Stimulated activated CD8-positive, alpha-beta memory T cell treated with anti-CD3 and anti-CD28 coated beads, Interleukin-2, amount 100 ng/mL, for 48 hours (primary cell): ENCODE measurements at places on chromosomes 3 and 15.
A peak's percentile ranks its signal among the peaks of the same experiment; 100 is the strongest.

- DNase-seq, result peak; percentile 0
These were observed 148.1 kb downstream of the NEK11 start for GRCh38 chr3:131174752-131175151.

GRCh38 chr15:72058585-72058984, 59.4 kb downstream of the MYO9A start:
- no peak for DNase-seq

GRCh38 chr3:187777331-187777941, 32.2 kb upstream of the BCL6 start:
- DNase-seq, result no peak

DNA sequence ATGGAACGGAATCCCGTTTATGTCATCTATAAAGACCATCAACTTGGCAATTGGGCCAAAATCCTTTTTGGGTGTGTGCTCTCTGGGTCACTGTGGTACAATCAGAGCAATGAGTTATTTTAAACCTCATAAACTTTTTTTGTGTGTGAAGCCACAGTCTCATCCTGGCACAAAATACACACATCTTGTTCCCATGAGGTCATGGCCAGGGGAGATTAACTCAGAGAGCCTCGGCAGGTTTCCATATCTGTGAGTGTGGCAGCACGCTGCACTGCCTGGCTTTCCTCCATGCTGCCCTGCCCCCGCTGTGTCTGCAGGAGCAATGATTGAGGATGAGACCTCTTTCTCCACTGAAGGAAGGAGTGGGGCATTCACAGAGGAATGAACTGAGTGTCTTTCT, 54.0 kb upstream of the DLG1 start:
- DNase-seq, result no peak

DNA sequence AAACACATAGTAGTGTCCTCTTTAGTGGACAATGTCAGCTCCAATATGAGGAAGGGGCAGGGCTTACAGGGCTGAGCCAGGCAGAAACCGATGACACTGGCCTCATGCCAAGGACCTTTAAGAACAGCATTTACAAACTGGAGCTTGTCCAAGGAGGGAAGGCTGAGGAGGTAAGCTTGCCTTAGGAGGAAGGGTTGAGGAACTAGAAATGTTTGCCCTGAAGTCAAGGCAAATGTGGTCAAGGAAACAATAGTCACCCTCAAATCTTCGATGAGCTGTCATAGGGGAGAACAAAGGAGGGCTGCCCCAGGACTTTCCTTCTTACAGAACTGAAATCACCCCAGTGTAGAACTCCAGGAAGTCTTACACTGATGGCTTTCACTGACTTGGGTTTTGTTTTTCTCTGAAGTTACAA, 136.4 kb downstream of the LIPC start:
- DNase-seq, result no peak

- no peak for DNase-seq
These were observed 5.8 kb upstream of the DIS3L start for GRCh38 chr15:66287461-66288057.

- no peak for DNase-seq
These were observed 174.2 kb upstream of the ATP10A start for GRCh38 chr15:26037369-26037768.

DNA sequence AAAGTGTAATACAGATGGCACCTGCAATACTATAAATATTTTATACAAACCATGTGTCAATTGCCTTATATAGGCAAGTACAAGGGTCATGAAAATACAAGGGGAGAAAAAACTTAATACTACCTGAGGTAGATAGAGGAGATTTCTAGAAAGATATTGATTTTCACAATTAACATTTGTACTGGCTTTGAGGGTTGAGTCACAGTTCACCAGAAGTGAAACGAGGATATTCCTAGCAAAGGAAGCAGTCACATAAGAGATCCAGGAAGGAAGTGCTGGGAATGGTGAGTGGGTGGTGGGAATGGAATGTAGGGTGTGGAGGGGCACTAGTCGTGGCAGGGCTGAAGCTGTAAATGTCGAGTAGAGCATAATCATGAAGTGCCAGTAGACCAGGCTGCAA, 108.7 kb downstream of the P2RY1 start:
- no peak for DNase-seq

DNA sequence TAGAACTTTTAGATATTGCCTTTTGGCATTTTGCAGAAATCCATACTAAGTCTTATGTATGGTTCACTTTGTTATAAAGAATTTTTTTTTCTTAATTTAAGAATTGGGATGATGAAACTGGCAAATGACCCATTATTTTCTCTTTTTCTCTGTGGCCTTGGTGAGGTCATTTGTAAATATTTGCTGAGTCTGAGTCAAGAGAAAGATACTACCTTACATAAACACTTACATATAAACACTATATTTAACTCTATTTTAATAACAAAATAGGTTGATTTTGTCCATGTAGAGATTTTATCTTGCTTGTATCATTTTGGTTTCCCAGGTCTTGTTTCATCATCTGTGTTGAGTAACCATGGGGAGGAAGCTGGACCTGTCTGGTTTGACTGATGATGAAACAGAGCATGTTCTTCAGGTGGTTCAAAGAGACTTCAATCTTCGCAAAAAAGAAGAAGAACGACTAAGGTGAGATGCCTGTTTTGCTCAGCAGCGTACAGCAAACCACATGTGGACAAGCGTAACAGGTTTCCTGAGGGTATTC, 91.1 kb downstream of the MYRIP start:
- DNase-seq, result no peak

GRCh38 chr15:26572602-26573350, 200.1 kb downstream of the GABRB3 start:
- no peak for DNase-seq

- DNase-seq, result peak; percentile 83
These were observed 108.1 kb downstream of the KLF13 start for GRCh38 chr15:31434588-31435260.

DNA sequence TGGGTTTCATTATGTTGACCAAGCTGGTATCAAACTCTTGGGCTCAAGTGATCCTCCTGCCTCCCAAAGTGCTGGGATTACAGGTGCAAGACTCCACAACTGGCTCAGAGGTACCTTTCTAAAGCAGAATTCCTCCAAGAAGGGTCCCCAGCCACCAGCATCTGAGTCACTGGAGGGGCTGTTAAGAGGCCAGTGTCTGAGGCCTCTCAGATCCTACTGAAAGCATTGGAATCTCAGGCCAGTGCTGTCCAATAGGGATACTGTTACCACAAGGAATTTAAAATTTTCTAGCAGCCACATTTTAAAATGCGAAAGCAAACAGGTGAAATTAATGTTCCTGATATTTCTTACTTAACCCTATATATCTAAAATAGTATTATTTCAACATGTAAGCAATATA, 1.3 kb downstream of the CAV3 start:
- DNase-seq, result no peak

DNA sequence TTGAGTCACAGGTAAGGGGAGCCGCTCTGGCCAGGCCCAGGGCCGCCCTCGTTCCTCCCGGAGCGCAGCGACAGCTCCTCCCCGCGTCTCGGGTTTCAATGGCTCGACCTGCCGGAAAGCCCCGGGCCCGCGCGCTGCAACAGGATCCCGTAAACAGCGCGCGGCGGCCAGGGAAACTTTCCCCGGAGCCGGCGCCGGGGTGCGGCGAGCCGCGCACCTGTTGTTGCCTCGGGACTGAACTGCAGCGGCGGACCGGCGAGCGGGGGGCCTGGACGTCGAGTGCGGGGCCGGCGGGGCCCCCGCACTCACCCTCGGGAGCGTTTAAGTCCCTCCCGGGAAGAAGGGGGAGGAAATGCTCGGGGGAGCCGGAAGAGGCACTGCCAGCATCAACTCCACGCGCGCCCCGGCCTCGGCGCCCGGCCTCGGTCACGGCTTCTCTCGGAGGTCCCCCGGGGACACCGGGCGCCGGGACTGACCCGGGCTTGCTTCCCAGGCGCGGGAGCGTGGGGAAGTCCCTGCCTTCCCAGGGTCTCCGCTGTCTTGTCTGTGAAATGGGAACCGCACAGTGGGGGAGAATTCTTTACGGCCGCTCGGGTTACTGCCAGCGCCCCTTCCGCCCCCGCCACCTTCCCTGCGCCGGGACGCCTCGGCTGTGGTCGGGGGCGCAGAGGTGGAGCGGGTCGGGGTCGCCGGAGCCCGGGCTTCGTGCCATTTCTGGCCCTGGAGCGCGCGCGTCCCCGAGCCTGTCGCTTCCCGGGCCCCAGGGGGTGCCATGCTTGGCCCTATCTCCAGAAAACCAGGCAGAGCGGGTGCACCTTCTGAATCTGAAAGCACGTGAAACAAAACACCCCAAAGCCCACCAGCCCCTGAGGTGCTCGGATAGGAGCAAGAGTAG, 7.5 kb upstream of the PGPEP1L start:
- peak; percentile 35 for DNase-seq

GRCh38 chr3:71525391-71525790, 58.1 kb downstream of the FOXP1 start:
- DNase-seq, result no peak

- DNase-seq, result no peak
These were observed 294.2 kb upstream of the TBL1XR1 start for GRCh38 chr3:177491296-177492032.

DNA sequence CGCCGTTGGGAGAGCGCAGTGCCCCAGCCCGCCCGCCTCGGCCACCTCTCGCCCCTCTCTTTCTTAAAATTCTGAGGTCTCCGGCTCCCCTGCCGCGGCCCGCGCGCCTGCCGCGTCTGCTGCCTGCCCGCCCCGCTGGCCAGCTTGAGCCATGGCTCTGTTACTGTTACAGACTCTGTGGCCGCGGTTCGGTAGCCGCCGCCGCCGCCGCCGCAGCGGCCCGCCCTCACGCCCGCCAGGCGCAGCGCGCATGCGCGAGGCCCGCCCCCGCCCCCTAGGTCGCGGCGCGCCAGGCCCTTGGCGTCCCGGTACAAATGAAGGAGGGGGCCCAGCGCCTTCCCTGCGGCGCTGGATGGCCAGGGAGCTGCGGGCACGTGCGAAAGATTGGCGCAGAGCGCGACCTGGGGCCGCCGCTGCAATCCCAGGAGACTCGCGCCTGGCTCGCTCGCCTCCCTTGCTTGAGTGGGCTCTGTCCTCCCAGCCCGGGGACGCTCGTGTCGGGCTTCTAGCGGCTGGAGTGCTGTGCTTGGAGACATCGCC, at the start of gene ONECUT1:
Gene ONECUT1, minus strand, starts transcription at position 168 of the 540 bp plus-strand sequence. CDS start 452 bp downstream, outside the sequence.
- peak; percentile 55 for DNase-seq

DNA sequence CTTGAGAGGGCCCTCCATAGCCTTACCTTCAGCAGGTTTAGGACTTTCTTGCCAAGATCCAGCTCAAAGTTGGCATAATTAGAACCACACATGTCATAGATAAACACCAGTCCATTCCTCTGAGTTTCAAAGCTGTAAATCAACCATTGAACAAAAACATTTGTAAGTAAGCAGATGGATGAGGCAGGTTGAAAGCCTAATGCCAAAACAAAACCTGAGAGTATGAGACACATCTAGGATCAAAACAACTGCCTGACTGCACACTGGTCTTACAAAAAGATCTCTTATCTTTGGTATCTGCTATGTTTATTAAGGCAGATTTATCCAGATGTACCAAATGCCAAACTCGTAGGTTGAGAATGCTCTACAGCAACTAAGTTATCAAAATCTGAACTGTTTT, 61.9 kb downstream of the PTPN9 start:
- no peak for DNase-seq

- DNase-seq, result no peak
These were observed 8.1 kb upstream of the GAP43 start for GRCh38 chr3:115615001-115615814.

- DNase-seq, result no peak
These were observed 13.6 kb upstream of the TATDN2 start for GRCh38 chr3:10234526-10235230.

DNA sequence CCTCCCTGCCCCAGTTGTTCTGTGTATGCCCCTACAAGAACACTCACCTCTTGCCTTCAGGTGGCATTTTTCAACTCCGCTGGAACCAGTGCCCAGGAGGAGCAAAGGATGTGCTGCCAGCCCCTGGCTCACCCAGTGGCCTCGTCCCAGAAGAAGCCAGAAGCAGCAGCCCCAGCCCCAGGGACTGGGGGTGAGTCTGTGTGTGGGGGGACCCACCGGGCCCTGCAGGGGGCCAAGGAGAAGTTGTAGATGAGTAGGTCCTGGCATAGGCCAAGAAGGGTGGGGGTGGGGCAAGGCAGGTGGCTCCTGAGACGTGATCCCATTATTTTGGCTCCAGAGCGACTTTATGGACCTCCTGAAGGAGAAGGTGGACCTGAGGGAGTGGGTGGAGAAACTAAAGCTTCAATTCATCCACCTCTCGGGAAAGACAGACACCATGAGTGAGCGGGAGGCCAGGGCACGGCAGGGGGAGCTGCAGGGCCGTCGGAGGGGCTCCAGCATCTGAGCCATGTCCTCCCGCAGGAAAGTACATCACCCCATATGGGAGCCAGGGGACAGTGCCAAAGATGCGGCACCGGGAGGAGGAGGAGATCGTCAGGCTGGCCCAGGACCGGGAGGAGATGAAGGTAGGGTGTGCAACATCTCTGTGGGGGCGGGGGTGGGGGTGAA, 29.3 kb downstream of the NGRN start:
- DNase-seq, result no peak

DNA sequence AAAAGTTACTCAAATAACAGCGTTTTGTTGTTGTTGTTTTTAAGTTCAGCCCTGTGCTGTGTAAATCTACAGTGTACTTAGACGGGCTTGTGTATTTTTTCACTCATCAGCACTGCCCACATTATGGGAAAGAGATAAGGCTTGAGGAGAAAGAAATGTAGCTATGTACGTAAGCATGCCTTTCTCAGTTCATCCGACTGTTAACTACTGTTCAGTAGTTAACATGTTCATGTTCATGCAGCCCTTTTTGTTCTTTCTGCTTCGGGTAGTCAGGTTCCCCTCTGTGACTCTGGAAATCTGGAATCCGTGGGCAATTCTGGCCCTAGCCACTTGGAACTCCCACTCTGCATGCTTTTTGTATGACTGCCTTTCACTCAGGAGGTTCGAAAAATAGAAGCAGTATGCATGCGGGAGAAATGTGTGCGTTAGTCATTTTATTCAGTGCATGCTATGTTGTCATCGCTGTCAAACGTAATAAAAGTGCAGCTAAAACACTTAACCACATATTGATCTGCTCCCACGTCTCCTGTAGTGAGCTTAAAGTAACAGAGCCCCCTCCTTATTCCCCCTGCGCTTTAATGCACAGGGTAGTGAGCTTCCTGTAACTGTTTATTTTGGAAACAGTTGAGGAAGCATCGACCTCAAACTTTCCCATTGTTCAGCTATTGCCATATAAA, 283.1 kb upstream of the NR2F2 start:
- no peak for DNase-seq

DNA sequence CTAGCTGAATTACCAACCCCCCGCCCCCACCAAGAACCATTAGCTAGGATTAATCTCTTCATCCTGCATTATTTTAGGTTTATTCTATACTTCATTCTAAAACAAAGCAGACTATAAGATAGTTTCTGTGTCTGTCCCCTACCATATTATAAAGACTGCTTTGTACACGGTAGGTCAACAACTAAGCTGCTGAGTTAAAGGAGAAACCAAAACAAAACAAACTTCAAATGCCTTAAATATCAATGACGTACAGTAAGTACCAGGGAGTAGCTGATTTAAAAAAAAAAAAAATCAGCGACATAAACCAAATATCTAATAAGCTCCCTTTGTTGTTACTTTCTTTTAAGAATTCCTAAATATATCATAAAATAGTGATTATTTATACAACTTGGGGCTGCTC, 7.8 kb upstream of the VGLL4 start:
- DNase-seq, result no peak
